Hypothalamus (tissue), 51 donors: ENCODE measurements at places on chromosomes 16 and 17.

GRCh38 chr17:32699247-32699646, 177.7 kb downstream of the MYO1D start:
- no peak for DNase-seq

DNA sequence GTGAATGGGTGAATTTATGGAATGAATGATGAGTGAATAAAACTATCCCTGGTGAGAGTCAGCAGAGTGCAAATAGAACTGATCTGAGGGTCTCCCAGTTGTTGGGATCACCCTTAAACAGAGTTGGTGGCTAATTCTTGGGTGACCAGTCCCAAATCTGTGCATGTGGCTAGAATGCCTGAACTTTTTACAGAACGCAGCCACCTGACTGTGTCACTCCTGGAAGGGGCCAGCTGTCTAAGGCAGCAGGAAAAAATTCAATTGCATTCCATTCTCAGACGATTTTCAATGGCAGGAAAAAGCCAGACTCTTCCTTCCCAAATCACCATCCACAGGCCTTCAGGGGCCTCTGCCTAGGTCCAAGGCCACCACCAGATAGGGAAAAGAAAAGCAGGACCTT, 43.5 kb downstream of the BEAN1 start:
- DNase-seq, result no peak

- no peak for DNase-seq
These were observed 39.7 kb upstream of the CRISPLD2 start for GRCh38 chr16:84780063-84780462.

DNA sequence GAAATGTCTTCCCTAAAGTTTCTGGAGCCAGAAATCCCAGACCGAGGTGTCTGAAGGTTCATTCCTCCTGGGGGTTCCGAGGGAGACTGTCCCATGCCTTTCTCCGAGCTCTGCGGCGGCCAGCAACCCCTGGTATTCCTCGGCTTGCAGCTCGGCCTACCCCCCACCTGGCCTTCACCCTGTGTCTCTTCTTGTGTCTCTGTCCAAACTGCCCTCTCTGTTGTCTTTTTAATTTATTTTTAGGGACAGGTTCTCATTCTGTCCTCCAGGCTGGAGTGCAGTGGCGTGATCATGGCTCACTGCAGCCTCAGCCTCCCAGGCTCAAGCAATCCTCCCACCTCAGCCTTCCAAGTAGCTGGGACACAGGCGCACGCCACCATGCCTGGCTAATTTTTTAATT, 211.7 kb downstream of the SEC14L1 start:
- DNase-seq, result no peak

DNA sequence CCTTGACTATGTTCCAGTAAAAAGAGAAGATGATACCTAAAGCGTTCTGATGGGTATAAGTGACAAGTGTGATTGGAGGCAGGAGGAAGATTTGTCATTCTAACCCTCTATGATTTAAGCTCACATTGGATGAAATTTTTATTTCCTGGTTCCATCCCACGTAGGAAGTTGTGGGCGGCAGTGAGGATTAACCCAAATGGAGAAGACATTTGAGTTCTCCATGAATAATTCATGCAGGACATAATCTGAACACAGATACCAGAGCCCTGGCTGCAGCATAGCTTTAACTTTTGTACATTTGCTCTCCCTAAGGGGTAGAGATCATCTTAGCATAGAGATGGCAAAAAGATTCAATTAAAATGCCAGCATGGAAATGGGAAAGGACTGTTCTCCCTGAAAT, 146.3 kb downstream of the SLC39A11 start:
- DNase-seq, result no peak

- DNase-seq, result no peak
These were observed 68.7 kb downstream of the IRX6 start for GRCh38 chr16:55392701-55393100.

DNA sequence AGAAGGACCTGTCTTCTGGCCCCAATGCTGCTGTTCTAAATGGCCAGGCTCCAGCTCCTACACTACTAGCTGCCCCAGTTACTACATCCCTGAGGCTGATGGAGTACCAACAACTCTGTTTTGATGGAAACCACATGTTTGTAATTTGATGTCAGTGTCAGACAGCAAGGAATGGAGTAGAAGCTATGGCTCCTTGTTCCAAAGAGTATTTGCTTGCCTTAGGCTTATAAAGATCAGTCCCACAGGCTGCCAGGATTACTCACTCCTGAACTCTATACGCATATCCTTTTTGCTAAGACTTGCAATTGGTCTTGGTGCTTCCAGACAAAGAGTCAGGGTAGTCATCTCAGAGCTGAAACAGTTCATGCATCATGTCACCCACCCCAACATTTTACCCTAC, 139.6 kb downstream of the HS3ST3A1 start:
- no peak for DNase-seq
